Spinal cord (tissue), 10 donors: ENCODE measurements at places on chromosomes 4 and X. TPM values are rescaled to one million over a fixed set of nuclear protein-coding genes. Genes with fewer than 3 reads are reported as not detected.

DMD gene
- 28.4 TPM for polyA plus RNA-seq

NR3C2 gene
- 9.2 TPM for polyA plus RNA-seq

ARMCX1 gene
- 60.6 TPM for polyA plus RNA-seq

ASMTL gene
- 48.0 TPM for polyA plus RNA-seq

SMIM31 gene
- not detected for polyA plus RNA-seq

SLC10A4 gene
- polyA plus RNA-seq, result 7.9 TPM
